ENCODE measurements at places on chromosomes 7 and 10.

DNA sequence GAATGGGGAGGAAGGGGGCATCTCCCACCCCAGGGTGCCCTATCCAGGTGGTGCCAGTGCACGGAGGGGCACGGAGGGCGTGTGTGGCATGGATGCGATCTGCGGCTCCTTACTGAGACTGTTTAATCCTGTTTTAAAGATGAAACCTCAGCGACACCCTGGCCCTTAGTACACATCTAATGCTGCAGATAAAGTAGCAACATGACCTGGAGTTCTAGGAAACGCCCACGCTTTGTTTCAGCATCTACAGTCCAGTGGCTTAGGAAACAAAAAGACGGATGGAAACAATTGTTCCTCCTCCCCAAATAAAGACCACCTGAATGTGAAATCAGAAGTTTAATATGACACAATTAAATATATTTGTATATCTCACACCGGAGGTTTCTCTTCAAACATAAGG lies 201.9 kb downstream of the DNAJB6 start:
- no peak for DNase-seq

GRCh38 chr10:10967029-10967428 lies 50.6 kb upstream of the CELF2 start:
- DNase-seq, result no peak

DNA sequence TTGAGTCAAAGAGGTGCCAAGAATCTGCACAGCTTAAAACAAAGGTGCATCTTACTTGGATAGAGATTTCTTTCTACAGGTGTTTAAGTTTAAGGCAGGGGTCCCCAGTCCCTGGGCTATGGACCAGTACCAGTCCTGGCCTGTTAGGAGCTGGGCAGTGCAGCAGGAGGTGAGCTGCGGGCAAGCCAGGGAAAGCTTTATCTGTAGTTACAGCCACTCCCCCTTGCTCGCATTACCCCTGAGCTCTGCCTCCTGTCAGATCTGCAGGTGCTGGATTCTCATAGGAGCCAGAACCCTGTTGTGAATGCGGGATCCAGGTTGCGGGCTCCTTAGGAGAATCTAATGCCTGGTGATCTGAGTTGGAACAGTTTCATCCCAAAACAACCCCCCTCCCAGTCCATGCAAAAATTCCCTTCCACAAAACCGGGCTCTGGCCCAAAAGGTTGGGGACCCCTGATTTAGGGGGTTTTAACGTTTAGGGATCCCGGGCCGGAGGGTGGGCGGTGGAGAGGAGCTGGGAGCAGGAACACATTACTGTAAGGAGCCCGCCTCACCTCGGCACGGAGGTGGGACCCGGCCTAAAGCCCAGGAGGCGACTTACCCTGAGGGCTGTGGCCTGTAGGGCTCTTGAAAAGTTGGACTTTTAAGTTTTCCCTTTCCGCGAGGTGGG lies 60.2 kb downstream of the ZNF467 start:
- DNase-seq, result no peak

DNA sequence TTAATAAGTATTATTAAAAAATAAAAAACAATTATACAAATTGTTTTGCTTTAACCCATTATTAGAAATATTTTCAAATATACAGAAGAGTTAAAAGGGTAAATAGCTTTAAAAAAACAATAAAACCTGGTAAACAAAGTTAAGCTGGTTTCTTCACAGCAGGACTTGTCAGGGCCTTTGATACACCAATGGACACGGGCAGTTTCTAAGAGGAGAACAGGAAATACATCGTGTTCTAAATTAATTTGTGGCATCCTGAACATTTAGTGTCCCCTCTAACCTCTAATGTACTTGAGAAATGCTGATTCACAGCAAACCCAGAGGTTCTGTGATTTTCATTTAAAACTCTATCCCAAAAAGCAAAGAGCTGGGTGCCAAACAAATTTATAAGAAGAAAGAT lies 80.8 kb downstream of the RAB11FIP2 start:
- no peak for DNase-seq

GRCh38 chr10:103166523-103166922 lies 26.5 kb downstream of the NT5C2 start:
- no peak for DNase-seq

DNA sequence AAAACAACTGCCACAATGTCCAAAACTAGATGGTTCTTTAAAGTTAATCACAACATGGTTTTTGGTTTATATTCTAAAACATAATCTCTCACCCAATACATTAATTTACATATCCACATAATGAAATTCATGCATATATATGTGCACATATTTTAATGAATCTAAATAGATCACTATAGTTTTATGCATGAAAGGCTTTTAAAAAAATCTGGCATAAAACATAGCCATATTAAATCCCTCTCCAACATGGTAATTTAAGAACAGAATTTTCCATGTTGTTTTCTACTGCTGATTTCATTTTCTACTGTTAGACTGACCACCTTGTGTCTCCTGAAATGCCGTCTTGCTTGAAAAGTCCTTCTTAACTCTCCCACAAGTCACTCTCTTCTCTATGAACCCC lies 196.1 kb upstream of the AOAH start:
- no peak for DNase-seq

GRCh38 chr7:27154369-27154768 lies 2.0 kb upstream of the HOXA3 start:
- no peak for DNase-seq

GRCh38 chr7:128263420-128263819 lies 22.3 kb downstream of the LEP start:
- DNase-seq, result no peak

- DNase-seq, result no peak
Observed at GRCh38 chr7:6121141-6121540, 90.0 kb downstream of the ANKRD61 start.

DNA sequence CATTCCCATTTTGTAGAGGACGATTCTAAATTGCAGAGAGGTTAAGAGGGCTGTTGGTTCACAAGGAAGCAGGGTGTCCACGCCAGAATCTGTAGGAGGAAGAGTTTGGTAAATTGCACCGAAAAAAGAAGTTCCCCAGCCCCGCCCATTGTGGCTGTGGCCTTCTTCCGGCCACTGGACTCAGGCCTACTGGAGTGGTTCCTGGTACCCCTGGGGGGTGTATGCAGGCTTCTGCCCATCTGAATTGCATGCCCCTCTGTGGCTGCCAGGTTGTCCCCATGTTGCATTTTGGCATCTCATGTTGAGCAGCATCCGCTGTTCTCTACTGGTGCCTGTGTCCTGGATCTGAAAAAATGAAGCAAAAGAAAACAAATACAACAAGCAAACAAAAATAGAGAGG lies 234.2 kb downstream of the WDR11 start:
- DNase-seq, result no peak

DNA sequence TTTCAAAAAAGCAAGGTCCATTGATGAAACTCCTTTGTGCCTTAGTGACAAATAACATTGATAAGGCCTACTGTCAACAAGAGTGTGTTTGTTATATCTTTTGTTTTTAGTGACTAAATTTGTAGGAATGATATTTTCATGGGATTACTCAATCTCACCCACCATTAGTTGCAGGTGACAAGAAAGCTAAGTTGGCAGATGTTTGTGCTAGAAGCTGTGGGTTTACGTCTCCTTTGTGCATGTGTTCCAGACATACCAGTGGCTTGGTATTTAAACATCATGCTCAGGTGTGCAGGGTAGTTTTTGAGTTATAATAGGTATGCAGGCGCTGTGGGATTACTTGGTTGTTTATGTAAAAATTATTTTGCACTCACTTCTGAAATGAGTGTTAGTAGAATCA lies 178.6 kb downstream of the ANKRD30A start:
- no peak for DNase-seq

DNA sequence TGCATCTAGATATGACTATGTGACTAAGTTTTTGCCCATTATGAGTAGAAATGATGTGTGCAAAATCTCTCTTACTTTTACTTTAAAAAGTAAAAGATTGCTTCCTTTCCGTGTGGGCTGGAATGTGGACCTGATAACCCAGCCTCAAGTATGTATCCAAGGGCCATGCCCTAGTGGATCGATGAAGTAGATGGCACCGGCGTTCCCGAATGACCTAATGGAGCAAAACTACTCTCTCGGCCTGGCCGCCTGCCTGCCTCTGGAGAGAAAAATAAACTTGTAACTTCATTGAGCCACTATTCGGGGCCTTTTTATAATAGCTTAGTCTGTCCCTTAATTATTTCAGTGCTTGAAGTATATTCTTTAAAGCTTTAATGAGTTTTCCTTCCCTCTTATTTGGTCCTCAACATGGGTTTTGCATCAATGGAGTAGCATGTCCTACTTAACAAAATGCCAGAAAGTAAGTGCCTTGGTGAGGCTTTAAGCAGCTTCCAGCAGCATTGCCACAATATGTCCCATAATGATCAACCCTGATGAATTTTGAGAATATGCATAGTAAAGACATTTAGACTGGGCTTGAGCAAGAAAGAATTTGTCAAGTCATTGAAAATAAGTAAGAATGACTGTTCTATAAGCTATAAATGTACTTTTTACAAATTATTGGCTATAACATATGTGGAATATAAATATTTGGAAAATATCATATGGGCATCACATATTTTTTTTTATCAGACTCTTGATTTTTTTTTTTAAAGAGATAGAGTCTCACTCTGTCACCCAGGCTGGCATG lies 61.4 kb downstream of the PLXDC2 start:
- DNase-seq, result no peak

DNA sequence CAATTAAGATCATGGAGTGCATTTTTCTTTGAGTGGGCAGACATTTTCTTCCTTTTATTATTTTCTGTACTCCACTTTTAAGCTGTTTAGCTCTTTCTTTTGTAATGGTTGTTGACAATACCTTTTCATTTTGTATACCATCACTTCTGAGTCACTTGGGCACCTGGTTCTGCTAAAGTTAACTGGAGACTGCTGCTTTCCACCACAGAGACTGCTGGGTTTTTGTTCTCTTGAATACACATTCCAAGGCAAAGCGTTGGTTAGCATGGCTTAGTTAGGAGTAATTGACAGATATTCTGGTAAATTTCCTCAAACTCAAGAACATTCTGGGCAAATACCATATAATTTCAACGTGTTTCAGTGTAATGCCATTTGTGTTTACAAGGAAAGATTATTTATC lies 541.9 kb upstream of the CELF2 start:
- no peak for DNase-seq

GRCh38 chr7:152341039-152341913 lies 94.5 kb downstream of the KMT2C start:
- DNase-seq, result no peak

- DNase-seq, result no peak
Observed at GRCh38 chr10:62303922-62304321, 35.3 kb upstream of the RTKN2 start.

DNA sequence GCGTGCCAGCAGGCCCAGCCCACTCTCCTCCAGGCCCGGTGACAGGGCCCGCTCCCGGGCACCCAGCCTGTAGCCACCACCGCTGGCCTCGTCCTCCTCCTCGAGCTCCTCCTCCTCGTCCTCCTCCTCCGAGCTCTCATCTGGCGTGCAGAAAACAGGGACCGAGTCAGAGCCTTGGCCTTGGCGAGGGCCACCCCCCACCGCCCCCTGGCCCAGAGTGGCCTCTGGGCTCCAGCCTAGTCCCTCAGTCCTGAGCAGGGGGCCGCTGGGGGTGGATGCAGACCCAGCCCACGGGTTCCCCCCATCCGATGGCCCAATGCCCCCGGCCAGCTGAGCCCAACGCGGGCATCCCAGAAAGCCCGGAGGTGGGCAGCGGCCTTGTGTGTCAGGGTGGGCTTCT lies 62.9 kb downstream of the SLC29A4 start:
- DNase-seq, result no peak

DNA sequence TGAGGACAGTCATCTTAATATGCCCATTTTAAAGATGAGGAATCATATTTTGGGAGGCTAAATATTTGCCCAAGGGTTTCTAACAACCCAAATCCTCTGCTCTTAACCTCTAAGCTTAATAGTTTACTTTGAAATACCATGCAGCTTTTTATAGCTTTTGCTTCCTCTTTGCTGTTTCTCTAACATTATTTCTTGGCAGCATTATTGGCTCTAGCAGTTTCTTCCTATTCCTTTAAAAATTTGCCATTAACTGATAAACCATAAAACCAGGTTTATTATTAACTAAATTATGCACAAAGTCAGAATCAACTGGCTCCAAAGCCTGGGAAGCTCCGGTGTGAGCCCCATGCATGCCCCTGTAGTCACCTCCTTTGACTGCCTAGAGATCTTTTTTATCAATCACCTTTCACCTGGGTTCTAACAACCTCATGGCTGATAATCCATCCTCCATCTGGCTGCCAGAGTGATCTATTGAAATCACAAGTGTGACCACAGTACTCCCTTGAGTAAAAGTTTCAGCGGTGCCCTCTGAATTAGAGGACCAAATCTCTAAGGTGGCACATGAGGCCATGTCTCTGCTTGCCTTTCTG lies 62.4 kb downstream of the ITGB8 start:
- DNase-seq, result no peak

GRCh38 chr10:122855745-122856144 lies 10.1 kb upstream of the CUZD1 start:
- DNase-seq, result no peak

DNA sequence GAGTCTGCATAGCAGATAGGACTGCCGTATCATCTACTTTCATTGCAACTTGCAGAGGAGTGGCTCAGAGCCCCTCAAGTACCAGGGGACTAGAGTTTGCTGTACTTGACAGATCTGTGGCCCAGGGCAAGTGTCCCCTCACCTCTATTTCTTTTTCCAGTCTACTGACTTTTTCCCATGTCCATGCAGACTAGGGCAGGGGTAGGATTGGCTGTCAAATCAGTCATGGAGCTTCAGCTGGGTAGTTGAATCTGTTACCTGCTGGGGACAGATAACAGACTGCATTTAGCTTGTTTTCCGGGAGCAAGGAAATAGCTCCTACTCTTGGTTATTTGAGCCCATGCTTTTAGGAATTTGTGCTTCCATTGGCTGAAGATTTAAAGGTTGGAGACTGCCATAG lies 121.0 kb upstream of the CDK13 start:
- DNase-seq, result no peak

DNA sequence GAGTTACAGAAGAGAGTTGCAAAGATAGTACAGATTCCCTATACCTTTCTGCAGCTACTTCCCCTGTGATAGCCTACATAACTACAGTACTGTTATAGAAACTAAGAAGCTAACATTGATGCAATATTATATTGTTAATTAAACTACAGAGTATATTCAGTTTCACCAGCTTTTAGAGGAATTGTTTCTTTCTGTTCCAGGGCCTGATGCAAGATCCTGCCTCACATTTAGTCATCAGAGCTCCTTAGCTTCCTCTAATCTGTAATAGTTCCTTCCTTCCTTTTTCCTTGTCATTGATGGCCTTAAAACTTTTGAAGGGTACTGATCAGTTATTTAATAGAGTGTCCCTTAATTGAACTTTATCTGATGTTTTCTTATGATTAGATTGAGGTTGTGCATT lies 56.8 kb downstream of the SDHAF3 start:
- DNase-seq, result no peak
